RWPE1 (cell line): ENCODE measurements at places on chromosomes 16 and 17.

DNA sequence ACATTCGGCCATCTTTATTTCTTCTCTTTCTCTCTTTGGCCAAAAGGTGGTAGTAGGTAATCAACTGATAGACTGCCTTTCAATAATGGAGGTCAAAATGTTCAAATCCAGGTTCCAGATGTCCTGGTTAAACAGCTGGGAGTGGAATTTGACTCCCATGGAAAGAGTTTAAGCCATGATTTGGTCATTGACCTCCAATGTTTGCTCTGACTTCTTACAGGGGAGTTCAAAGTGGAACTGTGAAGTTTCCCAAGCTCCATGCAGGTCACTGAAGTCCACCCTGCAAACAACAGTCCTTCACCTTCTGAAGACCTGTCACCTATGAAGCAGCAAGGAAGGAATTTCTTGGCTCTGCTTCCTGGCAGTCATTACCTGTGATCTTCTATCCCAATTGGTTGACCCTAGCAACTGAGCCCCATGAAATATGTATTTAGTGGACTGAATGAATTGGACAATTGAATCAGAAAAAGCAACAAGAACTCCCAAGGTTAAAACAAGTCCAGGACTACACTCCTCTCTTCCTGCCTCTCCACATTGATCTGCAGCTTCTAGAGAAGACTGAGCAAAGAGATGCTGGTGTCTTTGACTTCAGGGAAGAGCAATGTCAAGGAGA, 28.0 kb upstream of the SOX9 start:
- no peak for DNase-seq

DNA sequence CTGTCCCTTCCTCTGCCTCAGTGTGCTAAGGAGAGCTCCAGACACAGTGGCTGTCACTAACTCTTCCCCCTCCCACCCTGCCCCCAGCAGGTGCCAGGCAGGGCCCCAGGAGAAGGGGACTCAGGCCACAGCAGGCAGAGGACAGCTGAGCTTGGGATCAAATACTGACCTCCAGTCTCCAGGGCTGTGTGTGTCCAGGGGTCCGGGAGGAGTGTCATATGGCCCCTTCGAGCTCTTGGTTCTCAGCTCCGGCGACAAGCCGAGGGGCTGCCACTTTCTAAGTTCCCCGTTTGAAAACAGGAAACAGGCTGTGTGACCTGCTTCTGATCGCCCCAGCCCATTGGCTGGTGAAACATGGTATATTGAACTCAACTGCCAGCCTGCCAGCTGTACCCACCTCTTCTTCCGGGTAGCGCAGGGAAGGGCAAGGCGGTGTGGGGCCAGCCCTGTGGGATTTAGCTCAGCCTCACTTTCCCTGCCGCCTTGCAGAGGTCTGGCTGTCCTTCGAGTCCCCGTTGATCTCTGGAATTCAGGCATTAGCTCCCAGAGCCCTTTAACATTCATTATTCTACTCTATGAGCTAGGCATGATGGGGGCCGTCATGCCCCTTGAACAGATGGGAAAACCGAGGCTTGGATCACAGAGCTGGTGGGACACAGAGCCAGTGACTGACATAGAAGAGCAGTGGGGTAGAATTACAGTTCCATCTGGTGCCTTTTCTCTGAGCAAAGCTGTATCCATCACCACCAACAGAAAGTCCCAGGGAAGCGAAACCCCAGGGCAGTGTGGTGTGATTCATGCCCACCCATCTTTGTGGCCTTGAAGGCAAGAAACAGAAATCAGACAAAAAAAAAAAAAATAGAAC, at the start of gene SNX20:
SNX20 (minus strand) TSS at position 292 of the 865 bp plus-strand sequence. CDS start 3,786 bp downstream, outside the sequence.
- DNase-seq = no peak

- no peak for DNase-seq
Measured at GRCh38 chr17:81609541-81610311, 27.2 kb downstream of the NPLOC4 start.

DNA sequence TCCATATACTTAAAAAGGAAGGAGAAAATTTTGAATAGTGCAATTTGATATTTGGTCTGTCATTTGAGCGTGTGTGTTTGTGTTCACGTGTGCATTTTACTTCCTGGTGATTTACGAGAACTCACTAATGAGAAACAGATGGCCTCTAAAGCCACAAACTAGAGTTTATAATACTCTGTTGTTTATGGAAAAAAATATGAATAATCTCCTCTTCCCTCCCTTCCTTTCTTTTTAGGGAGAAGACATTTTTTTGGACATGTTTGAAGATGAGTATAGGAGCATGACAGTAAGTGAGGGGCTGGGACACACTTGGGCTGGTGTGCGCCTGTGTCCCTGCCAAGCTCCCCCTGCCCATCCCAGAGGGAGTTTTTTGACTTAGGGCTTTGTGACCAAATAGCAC, 102.7 kb downstream of the CLEC16A start:
- no peak for DNase-seq
